ENCODE measurements at places on chromosomes 11 and 22.

DNA sequence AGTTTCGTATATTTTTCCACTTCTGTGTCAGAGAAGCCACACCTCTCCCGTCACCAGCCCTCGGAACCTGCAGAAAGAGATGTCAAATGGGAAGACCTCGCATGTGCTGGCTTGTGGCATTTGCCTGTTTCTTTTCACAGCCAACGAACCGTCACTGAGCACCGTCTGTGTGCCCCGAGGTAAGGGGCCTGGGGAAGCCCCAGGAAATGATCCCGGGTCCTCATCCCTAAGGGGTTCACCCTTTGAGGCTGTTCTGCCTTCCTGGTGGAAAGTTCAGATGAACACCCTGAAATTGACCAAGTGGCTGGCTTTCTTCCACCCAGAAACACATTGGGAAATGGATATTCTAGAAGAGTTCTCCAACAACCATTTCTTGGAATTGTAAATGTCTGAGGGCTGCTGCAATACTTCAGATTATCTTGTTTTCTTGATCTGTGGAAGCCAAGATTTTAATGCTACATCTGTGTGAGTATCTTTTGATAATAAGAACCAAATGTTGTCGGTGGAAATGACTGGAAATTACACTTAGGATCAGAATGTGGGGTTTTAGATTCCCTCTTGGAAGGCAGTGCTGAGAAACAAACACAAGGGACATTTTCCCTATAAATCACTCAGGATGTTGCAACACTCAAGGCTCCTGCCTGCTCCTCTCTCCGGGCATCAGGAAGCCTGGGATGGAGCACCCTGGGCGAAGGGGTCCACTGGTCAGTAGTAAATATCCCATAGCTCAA lies 37.6 kb downstream of the RIBC2 start:
- no peak for DNase-seq

- peak; percentile 87 for DNase-seq
Measured at GRCh38 chr11:119673759-119674336, 55.2 kb downstream of the NECTIN1 start.

- DNase-seq: no peak
Measured at GRCh38 chr11:126502982-126503381, 147.5 kb downstream of the ST3GAL4 start.

GRCh38 chr11:134126217-134126822 lies 57.4 kb downstream of the JAM3 start:
- no peak for DNase-seq

DNA sequence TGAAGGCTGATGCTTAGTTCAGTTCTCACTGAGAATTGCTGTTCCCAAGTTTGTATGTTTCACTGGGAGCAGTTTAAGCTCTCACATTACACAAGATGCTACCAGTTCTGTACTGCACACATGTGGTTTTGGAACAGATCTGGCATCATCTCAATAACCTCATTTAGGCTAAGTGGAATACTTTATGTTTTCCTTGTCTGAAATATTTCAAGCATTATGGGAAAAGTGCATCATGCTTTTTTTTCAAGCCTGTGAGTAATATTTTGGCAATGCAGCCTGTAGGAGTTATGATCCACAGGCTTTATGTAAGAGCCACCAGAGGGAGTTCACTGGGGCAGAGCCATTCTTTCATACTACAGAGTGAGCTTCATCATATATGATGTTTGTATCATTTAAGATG lies 141.5 kb downstream of the OR4C45 start:
- no peak for DNase-seq

DNA sequence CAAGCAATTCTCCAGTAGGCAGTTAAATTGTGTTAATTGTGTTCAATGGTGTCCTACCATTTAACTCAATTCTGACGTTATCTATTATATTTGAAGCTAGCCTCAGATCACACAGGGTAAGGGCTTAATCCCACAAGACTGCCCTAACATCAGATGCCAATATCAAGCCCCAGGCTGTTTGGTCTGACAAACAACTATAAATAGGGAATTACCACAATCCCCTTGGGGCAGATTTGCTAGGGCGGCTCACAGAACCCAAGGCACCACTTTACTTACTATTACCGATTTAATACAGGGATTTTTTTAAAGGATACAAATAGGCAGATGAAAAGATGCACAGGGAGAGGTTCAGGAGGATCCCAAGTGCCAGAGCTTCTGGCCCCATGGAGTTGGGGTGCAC lies 678.4 kb downstream of the OPCML start:
- no peak for DNase-seq

DNA sequence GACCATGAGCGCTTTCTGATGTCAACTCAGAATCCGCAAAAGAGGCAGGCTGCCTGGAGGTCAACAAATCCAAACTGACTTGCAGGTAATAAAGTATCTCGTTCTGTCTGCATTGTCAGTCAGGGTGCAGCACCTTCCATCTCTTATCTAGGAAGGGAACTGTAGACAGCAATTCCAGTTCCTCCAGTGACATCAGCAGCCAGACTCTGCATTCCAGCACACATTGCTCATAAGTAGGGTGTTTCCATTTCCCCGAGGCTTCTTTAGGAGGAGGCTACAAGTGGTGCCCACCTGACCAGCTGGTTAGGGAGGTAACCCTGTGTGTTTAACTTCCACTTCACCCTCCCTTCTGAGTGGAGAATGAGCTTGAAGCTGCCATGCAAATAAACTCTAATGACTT lies 53.3 kb downstream of the NTM start:
- no peak for DNase-seq

GRCh38 chr11:82174610-82175009 lies 559.1 kb downstream of the FAM181B start:
- DNase-seq: no peak

GRCh38 chr11:96284917-96285316 lies 58.1 kb downstream of the MAML2 start:
- no peak for DNase-seq

GRCh38 chr22:46039535-46039934 lies 62.6 kb upstream of the WNT7B start:
- no peak for DNase-seq

DNA sequence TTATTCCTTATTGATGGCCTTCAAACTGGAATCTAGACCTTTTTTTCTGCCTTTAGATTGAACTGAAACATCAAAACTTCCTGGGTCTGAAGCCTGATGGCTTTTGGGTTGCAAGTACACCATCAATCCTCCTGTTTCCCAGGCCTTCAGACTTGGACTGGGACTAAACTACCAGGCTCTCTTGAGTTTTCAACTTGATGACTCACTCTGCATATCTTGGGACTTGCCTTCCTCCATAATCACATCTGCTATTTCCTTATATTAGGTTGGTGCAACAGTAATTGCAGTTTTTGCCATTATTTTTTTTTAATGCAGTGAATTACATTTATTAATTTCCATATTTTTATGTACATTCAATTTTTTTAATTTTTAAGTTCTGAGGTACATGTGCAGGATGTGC lies 7.0 kb downstream of the OR51B5 start:
- DNase-seq: no peak

- DNase-seq: no peak
Measured at GRCh38 chr22:36206255-36206654, 4.6 kb upstream of the APOL4 start.

DNA sequence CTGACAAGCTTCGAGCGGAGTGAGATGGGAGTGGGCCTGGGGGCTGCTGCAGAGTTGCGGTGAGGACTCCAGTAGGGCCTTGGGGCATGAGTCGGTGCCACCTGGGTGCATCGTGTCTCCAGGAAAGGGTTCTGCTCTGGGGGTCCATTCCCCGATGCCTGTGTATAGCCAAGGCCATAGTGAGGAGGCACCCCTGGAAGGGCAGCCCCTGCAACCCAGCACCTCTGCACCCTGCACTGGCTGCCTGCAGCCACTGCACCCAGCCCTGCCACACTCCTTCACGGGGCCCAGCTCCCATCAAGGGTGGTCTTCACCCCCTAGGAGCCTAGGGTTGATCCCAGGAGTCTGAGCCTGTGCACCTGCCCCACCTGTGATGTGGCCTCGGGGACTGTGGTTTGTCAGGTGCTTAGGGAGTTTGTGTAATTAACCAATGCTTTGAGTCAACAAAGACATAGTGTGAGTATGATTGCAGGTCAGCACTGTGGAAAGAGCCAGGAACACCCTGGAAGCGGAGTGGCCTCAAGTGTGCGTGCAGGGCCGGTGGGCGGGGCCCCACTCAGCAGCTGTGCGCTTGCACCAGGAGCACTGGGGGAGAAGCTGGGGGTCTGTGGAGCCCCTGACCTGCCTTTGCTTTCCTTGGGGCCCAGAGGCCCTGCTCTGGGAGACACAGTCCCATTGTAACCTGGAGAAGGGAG lies 1299.3 kb downstream of the BRD1 start:
- no peak for DNase-seq

DNA sequence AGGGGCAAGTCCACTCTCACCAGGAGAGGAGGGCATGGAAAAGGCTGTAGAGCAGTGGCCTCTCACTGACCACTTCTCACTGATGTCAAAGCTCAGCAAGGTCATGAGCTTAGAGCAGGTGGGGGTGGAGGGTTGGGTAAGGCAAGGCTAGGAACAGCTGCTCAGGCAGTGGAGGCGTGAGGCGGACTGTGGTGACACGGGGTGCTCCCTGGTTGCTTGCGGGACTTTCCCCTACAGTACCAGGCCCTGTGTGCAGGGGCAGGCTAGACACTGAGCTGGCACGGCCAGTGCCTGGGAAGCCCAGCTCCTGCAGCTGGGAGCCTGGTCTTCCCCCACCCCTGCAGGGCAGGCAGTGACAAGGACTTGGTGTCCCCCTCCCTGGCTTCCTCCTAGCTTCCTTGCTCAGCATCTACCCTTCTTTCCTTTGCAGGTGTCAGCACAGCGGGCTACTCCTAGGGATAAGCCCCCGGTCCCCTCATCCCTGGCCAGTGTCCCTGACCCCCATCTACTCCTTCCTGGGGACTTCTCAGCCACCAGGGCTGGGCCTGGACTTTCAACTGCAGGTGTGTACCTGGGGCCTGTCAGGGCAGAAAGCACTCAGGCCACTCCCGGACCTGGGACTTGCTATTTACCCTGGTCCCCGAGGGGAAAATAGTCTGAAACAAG lies 45.6 kb downstream of the PISD start:
- DNase-seq: peak; percentile 75

DNA sequence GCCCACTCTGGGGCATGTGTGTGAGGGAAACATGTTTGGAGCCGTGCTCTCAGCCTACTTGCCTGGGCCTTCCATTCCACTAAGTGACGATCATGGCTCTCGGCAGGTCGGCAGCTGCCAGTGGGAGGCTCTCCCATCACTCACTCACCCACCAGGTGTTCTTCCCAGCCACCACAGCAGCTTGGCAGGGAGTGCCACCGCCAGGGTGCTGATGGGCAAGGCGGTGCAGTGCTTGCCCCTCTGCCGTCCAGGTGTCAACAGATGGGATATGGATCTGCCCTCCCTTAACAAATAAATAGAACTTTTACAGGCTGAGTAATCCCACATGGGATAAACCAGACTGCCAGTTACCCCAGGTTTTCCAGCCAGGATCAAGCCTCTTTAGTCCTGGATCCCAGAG lies 205.5 kb upstream of the TMEM45B start:
- no peak for DNase-seq

Data from GM10248 (cell line).